ENCODE measurements at places on chromosomes 5 and 9.

DNA sequence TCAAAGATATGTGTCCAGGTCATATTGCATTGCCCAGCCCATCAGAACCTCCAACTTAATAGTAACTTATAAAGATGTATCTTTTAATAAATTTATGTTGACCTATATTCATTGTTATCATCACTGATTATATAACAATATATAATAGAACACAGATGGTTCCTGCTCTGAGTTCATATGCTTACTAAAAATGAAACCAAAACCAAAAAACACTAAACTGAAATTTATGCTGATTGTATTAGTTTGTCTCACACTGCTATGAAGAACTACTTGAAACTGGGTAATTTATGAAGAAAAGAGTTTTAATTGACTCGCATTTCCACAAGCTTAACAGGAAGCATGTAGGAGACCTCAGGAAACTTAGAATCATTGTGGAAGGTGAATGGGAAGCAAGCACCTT, 462.5 kb upstream of the TYRP1 start:
- DNase-seq: no peak

DNA sequence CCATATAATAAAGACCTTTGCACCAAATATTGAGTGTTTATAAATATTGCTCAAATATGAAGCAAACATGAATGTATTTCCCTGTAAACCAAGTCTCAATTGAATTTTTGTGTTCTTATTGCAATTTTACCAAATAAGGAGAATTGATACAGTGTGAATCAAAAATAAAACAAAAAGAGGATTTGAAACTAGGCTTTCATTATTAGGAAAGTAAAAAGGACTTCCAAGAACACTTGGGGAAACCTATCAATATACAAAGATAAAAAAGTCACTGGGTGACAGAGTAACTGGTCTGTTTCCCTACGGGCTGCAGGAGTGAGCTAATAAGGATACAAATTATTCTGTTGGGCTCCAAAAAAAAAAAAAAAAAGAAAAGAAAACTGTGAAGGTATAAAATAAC, 44.8 kb upstream of the SNX2 start:
- DNase-seq: no peak

DNA sequence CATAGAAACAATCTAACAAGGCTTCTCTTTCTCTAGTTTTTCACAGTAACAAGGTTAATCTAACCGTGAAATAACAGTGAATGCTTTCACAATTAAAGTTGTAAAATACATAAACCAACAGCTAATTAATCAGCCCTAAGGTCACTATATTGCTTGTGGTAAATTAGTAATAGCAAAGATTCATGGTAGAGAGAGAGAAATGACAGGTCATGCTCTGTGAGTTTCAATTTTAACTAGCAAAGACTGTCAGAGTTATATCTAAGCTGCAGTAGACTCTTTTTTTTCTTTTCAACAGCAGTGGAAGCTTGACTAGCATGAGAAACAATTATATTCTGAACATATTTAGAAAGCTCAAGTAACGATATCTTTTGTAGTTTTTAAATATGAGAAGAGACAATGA, 1068.0 kb downstream of the MAT2B start:
- no peak for DNase-seq

DNA sequence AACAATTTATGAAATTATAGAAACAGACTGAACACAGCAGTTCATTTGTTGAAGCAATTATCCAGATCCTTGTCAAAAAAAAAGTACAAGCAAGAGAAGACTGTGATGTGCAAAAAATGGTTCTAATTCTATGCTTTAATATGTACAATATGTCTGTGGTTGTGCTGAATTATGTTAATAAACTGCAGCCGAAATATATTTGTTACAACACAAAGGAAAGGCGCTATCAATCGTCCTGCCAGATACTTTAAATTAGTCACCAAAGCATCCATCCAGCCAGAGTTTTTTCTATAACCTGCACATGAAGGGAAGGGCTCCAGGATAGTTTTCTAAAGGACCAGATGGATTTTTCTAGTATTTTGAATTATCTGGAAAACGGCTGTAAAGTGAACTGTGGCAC, 259.5 kb downstream of the BNC2 start:
- DNase-seq: peak; percentile 85

DNA sequence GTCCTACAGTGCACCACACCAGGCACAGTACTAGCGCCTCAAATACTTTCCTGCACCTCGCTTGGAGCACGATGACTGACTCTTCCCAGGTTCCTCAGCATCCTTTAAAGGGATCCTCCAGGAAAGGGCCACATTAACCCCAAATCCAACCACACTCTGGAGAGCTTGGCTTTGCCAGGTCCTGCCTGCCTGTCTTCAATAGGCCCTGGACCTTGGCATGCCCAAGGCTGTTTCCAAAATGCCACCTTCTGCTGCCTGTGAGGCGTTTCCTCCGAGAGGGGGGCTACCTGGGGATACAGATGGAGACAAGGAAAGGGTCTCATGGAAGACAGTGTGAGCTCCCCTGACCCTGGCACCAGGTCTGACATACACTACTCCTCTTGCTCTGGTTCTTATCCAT, 169.9 kb downstream of the DAB2IP start:
- DNase-seq: no peak

DNA sequence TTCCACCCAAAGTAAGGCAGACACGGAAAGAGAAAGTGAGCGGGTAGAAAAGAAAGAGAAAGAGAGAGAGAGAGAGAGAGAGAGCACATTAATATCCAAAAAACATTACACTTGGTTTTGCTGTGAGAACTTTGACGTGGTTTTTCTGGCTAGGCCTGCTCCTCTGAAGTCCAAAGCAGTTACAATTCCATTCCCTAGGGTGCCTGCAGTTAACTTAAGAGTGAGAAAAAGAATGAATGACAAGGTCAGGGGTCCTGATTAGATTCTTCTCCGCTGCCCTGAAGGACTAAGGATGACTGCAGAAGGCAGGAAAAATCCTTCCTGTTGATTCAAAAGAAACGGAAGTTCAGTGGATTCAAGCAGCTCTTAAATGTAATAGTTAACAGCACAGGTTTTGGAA, 589.8 kb downstream of the PRELID2 start:
- DNase-seq: peak; percentile 13

GRCh38 chr9:134461426-134461982, 135.2 kb downstream of the RXRA start:
- DNase-seq: no peak

DNA sequence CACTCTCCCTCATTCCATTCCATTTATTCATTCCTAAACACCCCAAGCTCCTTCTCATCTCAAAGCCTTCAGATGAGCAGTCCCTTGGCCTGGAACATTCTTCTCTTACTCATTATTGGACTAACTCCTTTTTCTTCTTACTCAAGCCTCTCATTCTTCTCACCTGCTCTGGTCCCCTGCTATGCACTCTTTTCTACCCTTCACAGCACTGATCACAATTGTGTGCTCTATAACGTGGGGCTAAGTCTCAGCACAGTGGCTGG, 212.4 kb downstream of the MAPKAP1 start:
- peak; percentile 56 for DNase-seq

DNA sequence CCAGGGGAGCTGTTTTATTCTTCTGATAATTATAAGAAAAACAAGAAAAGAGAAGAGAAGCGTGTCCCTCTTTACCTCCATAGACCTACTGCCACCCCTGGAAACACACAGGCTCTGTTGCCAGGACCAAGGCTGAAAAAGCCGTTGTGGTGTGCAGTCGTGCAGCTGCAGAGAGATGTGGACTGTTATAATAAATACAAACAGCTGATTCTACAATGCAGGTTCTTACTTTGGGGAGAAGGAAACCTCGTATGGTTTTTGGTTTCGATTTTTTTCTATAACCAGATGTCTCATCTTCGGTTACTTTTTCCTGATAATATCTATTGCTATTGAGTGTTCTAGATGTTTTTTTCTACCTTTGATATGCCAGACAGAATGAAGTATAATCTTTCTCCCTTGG, 28.1 kb downstream of the FYB1 start:
- DNase-seq: no peak

- DNase-seq: no peak
Measured at GRCh38 chr5:1634337-1634661, 110.5 kb upstream of the LPCAT1 start.

GRCh38 chr5:96624596-96624995, 37.6 kb upstream of the CAST start:
- DNase-seq: no peak

DNA sequence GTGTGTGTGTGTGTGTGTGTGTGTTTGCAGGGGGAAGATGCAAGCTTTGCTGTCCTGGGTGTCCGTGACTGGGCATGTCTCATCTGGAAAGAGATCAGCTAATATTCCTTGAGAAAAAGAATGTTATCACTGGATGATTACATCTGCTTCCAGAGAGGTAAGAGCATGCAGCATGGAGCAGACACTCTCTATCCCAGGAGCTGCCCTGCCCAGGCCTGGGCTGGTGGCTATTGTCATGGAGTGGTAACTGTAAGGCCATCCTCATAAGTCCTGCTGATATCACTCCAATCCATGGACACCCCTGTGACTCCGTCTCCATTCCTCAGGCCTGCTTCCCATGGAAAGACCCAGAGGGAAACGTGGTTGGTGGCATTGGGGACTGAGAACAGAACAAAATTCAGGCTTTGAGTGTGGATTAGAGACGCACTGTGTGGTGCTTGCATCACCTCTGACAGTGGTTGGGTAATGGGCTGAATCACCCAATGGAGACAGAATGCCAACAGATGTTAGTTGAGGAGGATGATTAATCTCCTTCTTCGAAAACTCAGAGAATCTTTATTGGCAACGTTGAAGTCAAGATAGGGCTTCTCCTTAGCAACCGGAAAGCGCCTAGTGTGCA, 52.0 kb upstream of the KCNIP1 start:
- DNase-seq: peak; percentile 70

DNA sequence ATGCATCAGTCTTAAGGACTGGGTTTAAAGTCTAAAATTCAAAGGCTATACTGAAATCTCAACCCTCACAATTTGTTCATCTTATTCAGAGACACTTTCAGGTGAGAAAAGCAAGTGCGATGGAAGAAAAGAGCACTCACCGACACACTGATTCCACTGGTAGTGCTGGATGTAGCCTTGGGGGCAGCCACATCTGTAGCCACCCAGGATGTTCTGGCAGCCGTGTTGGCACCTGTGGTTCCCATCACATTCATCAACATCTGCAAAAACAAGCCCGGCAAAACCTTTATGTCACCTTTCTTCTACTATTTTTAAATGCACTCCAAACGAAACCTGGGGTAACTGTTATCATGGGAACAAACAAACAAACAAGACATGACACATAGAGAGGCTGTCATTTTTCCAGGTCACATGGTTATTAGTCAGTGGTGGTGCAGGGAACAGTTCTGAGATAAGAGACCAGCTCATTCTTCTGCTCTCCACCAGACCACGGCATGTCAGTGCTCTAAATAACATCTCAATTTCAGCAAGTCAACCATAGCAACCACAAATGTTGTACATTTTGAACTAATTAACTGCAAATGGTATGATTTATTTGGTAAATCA, 188.4 kb downstream of the SLC12A2 start:
- DNase-seq: peak; percentile 37

DNA sequence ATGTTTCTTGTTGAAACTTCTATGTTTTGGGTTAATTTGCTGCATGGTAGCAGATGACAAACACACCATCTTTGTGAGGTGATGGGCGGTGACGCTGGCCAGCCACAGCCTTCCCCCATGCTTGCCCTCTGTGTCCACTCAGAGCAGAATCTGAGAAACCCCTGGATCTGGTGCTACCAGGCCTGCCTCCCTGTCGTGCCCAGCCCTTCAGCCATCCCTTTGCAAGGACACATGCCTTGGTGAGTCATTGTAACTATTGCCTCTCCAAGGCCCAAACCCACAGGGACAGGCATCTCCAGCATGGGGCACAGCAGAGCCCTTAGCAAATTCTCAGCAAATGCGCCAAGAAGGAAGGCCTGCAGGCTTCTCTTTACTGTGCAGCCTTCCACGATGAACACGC, 48.1 kb upstream of the FCN1 start:
- no peak for DNase-seq

- DNase-seq: no peak
Measured at GRCh38 chr5:118596255-118596654, 392.1 kb downstream of the DTWD2 start.

- DNase-seq: peak; percentile 32
Measured at GRCh38 chr5:137507150-137507549, 8.0 kb upstream of the SPOCK1 start.

GRCh38 chr5:68178579-68178978, 37.0 kb upstream of the PIK3R1 start:
- peak; percentile 61 for DNase-seq

GRCh38 chr5:154534457-154535050, 56.5 kb upstream of the HAND1 start:
- no peak for DNase-seq

GRCh38 chr5:166709691-166710090, 1581.8 kb upstream of the WWC1 start:
- DNase-seq: peak; percentile 35

DNA sequence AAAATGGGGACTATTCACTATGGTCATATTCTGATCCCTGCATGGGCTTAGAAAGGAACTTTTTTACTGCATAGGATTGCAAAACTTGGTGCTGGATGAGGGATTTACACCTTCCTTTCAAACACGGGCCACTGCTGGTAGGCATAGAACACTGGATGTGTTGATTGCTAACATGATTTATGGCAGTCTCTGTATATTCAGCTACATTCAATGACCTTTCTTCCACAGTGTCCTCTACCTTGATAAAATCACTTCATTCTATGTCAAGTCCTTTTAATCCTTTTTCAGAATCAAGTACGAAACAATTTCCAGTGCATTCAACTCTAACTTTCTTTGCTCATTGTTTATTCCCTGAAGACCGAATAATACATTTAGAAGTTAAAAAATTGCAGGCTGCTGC, 91.9 kb upstream of the ATG10 start:
- DNase-seq: no peak

DNA sequence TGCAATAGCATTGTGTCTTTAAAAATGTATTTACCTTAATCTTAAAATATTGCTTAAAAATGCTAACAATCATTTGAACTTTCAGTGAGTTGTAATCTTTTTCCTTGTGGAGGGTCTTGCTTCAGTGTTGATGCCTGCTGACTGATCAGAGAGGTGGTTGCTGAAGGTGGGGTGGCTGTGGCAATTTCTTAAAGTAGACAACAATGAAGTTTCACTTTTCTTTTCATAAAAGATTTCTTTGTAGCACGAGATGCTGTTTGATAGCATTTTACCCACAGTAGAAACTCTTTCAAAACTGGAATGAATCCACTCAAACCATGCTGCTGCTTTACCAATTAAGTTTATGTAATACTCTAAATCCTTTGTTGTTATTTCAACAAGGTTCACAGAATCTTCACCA, 50.8 kb downstream of the NR3C1 start:
- DNase-seq: no peak

GRCh38 chr9:18890372-18890771, 142.6 kb downstream of the SAXO1 start:
- peak; percentile 89 for DNase-seq

DNA sequence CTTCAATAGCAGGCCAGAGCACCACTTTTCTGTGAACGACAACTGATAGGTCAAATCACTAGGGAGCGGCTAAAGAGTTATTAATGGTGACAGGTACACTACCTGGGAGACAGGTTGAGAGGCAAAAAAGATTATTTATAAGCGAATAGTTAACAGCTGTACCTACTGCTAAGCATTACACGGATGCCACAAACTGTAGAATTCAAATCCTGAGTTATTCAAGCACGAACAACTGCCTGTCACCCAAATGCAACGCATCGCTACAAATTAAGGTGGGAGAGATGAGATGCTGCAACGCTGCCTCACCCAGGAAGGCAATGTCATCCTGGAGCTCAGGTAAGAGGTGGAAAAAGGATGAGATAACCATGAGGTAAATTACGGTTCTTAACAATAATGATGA, 342.9 kb downstream of the BNC2 start:
- no peak for DNase-seq

Data from fibroblast of upper back skin (primary cell).